ENCODE measurements at places on chromosomes 3 and 15.

DNA sequence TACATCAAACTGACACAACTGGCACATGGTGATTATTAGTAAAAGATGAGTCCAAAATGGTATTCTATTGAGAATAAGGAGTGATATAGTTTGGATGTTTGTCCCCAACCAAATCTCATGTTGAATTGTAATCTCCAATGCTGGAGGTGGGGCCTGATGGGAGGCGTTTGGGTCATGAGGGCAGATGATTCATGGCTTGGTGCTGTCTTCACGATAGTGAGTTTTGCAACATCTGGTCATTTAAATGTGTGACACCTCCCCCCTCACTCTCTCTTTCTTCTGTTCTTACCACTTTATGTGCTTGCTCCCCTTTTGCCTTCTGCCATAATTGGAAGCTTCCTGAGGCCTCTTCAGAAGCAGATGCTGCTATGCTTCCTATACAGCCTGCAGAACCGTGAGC lies 90.6 kb downstream of the RSL24D1 start:
- no peak for DNase-seq

DNA sequence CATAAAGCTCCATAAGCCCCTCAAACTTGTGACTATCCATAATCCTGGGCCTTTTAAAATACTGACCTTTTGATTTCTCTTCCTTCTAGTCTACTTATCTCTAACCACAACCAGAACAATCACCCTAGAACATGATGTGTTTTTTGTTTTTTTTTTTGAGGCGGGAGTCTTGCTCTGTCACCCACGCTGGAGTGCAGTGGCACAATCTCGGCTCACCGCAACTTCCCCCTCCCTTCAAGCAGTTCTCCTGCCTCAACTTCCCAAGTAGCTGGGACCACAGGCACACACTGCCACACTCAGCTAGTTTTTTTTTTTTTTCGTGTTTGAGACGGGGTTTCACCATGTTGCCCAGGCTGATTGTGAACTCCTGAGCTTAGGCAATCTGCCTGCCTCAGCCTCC lies 25.1 kb downstream of the VPS39 start:
- DNase-seq: peak; percentile 54

- DNase-seq: peak; percentile 96
Observed at GRCh38 chr15:89132611-89133507, 44.6 kb downstream of the ABHD2 start.

DNA sequence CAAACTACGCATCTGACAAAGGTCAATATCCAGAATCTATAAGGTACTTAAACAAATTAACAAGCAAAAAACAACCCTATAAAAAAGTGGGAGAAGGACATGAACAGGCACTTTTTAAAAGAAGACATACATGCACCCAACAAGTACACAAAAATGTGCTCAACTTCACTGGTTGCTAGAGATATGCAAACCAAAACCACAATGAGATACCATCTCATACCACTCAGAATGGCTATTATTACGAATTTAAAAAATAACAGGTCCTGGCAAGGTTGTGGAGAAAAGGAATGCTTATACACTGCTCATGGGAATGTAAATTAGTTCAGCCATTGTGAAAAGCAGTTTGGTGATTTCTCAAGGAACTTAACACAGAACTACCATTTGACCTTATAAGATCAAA lies 175.6 kb upstream of the MLF1 start:
- DNase-seq: no peak

DNA sequence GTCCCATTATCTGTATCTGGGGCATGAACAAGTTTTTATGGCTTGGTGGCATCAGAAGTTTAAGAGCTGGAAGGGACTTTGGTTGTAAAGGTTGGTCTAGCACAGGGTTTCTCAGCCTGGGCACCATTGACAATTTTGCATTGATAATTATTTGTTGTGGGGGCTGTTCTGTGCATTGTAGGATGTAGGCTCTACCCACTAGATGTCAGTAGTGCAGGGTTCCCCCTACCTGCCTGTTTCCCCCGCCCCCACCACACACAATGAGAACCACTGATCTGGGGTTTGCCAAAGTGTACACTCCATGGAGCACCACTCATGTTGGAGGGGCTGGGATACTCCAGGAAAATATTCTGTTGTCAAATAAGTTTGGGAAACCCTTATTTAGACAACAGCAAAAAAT lies 42.7 kb downstream of the PLCL2 start:
- no peak for DNase-seq

- peak; percentile 49 for DNase-seq
Observed at GRCh38 chr3:196740481-196741248, 1.0 kb downstream of the PAK2 start.

- peak; percentile 63 for DNase-seq
Observed at GRCh38 chr15:75648156-75649000, 666 bp downstream of the SNX33 start.

DNA sequence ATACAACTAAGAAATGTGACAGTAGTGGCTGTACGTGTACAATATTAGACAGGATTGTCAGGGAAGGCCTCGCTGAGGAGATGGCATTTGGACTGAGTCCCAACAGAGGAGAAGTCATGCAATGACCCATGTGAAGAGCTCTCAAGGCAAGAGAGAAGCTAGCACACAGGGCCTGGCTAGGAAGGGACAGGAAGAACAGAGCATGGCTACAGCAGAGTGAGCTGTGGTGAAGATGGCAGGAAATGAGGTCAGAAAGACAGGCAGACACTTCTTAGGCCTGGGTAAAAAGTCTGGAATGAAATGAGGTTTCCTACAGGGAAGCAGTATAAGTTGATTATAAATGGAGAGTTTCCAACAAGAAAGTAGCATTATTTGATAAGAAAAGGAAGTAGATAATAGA lies 33.2 kb upstream of the LEKR1 start:
- peak; percentile 63 for DNase-seq

GRCh38 chr3:161264852-161265251 lies 43.7 kb downstream of the NMD3 start:
- DNase-seq: no peak

DNA sequence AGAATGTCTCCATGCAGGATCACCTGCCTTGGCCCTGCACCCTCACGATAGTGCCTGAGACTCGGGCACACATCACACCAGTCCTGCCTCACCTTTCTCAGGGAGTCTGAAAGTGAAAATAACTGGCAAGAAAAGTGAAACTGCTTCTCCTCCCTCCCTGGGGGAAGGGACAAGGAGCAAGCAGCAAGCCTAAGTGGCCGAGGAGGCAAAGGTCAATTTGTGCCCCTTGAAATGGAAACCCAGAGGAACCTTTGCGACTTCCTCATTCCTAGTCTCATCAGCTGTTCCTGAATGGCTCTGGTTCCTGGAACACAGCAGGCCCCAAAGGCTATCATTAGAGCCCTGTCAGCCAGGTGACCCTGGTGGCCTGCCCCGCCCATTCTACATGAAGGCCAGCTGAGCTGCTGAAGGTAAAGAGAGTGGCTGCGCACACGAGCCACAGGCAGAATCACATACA lies 28.0 kb upstream of the SLCO2A1 start:
- no peak for DNase-seq

DNA sequence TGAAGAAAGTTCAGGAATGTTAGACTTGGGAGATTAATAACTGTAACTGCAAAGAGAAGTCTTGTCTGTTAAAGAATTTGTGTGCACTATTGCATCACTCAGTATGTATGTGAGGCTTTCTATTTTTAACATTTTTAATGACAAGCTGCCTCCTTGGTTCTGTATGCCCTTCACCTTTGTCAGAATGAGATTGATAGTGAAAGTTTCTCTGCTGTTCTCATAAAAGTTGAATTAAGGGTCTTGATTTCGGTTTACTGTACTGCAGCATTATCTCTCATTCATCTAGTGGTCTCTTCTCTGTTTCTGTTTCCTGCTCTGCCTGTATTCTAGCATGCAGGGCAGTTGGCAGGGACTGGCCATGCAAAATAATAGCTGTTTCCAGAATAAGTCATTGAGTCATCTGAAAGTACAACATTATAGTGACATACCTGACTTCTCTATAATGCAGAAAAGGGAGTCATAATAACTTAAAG lies 454.9 kb downstream of the IL5RA start:
- no peak for DNase-seq

DNA sequence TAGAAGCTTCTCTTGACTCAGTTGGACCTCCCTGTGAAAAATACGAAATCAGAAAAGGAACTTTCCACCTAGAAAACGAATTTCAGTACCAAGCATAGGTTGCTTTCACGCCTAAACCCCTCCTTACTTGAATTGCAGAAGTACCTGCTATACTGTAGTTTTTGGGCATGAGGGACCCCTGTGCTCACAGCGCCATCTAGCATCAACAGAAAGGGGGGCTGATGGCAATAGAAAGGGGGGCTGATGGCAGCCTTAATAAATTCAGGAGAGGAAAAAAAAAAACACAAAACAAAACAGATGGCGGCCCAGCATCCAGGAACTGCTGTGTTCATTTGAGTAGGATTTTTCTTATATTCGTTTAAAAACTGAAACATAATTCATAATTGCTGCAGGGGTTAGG lies 96.7 kb downstream of the NPAP1 start:
- DNase-seq: no peak

DNA sequence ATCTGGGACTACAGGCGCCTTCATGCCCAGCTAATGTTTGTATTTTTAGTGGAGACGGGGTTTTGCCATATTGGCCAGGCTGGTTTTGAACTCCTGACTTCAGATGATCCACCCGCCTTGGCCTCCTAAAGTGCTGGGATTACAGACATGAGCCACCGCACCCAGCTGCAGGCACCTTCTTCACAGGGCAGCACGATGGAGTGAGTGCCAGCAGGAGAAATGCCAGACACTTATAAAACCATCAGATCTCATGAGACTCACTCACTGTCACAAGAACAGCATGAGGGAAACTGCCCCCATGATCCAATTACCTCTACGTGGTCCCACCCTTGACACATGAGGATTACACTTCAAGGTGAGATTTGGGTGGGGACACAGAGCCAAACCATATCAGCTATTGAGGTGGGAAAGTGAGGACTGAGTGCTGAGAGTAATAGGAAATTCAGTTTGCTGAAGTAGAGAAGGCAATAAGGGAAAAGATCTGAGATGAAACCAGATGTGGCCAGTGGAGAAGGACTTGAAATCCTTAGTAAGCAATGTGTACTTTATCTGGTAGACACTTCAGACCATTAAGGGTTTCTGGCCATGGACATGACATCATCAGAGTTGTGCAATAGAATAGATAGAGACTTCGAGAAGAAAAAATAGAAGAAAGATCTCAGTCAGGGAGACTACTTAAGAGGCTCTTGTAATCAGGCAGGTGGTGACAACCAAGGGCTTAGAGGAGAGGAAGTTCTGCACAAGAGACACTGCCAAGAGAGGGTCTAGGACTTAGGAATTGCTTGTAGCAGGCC lies 18.1 kb upstream of the ATP13A5 start:
- no peak for DNase-seq

GRCh38 chr3:29694783-29695182 lies 413.9 kb downstream of the RBMS3 start:
- DNase-seq: no peak

DNA sequence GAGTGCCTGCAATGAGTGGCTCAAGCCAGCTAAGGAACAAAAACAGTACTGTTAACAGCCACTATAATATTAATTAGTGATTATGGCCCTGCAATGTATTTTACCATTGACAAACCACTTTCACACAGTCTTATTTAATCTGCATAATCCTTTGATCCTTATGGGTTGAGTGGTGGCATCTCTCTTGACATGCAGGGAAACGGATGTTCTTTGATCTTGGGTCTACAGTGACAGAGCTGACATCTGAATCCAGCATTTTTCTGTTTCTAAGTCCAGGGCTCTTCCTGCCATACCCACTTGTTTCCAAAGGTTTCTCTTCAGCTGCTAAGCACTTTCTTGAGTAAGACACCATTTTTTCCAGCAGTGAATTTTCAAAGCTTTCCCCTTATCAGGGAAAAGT lies 277.7 kb upstream of the ROPN1 start:
- no peak for DNase-seq

- DNase-seq: no peak
Observed at GRCh38 chr3:153219146-153219545, 57.1 kb downstream of the RAP2B start.

- DNase-seq: no peak
Observed at GRCh38 chr3:12922306-12922705, 80.9 kb upstream of the RPL32 start.

- DNase-seq: no peak
Observed at GRCh38 chr3:129534428-129535027, 6.1 kb downstream of the RHO start.

DNA sequence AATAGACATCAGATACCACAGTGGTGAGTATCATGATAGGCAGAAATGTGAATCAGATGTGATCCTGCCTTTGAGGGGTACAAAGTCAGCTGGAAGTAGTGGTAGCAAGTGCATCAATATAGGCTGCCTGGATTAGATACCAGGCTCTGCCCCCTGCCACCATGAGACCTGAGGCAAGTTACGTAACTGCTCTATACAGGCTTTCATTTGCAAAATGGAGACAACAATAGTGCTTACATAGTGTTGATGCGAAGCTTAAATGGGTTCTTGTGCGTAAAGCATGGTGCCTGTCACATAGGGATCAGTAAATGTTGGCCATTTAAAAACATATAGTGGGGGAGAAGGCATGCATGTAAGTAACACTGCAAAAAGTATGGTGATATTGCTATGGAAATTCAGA lies 158.0 kb downstream of the RYR3 start:
- no peak for DNase-seq

DNA sequence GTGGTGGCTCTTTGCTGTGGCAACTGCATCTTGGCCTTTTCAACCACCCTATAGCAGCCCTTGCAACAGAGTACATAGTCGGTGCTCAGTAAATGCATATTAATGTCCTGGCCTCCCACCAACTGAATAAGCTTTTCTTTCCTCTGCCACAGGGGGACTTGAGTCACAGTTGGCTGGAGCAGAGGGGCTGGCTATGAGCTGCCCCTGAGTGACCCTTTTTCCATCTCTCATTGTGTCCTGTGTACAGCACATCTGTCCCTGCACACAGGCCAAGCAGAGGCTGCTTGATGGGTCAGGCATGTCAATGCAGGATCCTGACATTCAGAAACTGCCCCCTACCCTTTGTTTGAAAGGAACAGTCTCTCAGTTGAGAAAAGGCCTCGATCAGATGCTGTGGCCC lies 22.4 kb downstream of the SPSB4 start:
- DNase-seq: no peak

GRCh38 chr15:83194528-83194927 lies 13.1 kb downstream of the HDGFL3 start:
- no peak for DNase-seq

DNA sequence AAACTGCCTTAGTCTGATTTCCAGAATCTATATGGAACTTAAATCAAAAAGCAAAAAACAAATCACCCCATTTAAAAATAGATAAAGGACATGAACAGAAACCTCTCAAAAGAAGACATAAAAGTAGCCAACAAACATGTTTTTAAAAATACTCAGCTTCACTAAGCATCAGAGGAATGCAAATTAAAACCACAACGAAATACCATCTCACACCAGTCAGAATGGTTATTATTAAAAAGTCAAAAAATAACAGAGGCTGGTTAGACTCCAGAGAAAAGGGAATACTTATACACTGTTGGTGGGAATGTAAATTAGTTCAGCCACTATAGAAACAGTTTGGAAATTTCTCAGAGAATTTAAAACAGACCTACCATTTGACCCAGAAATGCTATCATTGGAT lies 367.9 kb downstream of the ZIC4 start:
- no peak for DNase-seq

GRCh38 chr3:69821133-69821532 lies 81.9 kb downstream of the MITF start:
- no peak for DNase-seq

- DNase-seq: no peak
Observed at GRCh38 chr3:74663178-74663577, 48.7 kb upstream of the CNTN3 start.
